ENCODE measurements at places on chromosomes 7 and 10.

- DNase-seq, result no peak
These were observed 90.2 kb upstream of the RAB18 start for GRCh38 chr10:27413831-27414348.

- DNase-seq, result no peak
These were observed 25.4 kb upstream of the PRKAG2 start for GRCh38 chr7:151902311-151902710.

GRCh38 chr7:149205690-149206381 is 10.5 kb downstream of the ZNF282 start:
- DNase-seq, result no peak

DNA sequence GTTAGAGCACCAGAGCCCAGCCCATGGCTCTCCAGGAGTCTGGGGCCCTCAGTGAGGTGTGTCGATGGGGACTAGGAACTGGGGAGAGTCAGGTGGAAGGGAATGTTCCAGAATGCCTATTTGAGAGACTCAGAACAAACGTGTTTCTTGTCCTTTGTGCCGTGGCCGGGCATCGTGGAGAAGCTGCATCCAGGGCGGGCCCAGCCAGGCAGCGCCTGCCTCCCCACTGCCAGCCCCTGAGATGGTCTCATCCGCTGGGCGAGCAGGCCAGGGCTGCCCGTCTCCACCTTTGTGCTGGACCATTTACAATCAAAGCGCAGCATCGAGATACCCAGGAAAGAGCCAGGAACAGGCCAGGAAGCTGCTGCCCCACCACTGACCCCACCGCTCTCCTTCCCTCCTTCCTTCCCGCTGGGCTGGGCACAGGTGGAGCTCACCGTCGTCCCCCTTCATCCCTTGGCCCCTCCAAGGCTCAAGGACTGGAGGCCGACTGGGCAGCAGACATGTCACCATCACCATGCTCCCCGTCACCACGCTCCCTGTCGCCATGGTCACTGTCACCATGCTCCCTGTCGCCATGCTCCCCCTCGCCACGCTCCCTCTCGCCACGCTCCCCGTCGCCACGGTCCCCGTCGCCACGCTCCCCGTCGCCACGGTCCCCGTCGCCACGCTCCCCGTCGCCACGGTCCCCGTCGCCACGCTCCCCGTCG is 71.1 kb upstream of the ADGRA1 start:
- no peak for DNase-seq

DNA sequence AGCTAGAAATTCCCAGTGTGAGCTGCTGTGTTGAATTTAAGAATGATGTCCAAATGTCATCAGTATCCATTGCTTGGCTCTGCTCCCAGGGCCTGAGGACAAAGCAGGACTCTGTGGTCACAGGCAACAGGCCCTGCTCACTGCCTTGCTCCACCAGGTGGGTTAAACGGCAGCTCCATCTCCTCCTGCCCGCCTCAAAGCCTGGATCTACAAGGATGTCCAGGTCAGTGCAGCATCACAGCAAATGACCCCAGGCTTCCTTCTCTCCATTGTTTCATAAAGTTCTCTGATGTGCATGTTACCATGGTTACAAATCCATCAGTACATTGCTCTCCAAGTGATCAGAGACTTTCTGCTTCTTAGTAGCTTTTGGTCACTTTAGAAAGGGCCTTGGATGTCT is 322.0 kb upstream of the ZNF32 start:
- DNase-seq, result no peak
